Lung (tissue), 17 donors: ENCODE measurements at places on chromosomes 12 and 14.

DNA sequence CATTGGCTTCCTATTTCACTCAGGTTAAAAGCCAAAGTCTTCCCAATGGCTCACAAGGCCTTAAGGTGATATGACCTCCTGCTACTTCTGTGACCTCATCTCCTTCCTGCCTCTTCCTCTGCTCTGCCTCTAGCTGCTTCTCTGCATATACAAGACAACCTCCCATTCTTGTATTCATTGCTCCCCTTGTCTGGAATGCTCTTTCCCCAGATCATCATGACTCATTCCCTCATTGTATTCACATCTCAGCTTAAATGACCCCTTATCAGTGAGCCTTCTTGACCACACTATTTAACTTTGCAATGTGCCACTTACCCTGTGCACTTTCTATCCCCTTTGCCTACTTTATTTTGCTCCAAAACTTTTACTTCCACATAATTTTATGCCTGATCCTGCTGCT, 90.2 kb downstream of the PPP1R12A start:
- H3K27me3 ChIP-seq = no peaks in the 10 kb centered on the region
- no peaks in the 10 kb centered on the region for H3K4me1 ChIP-seq
- H3K27ac ChIP-seq = no peak overlapping the region
- peaks cover 3% of the 10 kb centered on the region for H3K36me3 ChIP-seq
- no peak for DNase-seq

DNA sequence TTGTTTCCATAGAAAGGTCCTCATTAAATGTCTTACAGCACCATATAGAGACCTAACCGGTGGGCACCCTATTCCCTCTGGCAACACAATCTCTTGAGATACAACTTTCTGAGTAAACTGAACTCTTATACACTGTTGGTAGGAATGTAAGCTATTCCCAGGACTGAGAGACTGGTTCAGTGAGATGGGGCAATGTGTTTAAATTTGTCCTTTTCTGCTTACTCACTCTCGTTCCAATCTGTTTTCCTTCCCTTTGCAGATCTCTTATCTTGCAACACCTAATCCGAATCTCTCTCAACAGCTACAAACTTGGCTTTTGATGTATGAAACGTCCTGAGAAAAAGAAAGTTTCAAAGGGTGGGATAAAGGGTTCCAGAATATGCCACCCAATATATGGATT, 26.1 kb upstream of the ETV6 start:
- H3K36me3 ChIP-seq = no peaks in the 10 kb centered on the region
- H3K27ac ChIP-seq = no peak overlapping the region
- H3K4me1 ChIP-seq = peaks cover 18% of the 10 kb centered on the region

DNA sequence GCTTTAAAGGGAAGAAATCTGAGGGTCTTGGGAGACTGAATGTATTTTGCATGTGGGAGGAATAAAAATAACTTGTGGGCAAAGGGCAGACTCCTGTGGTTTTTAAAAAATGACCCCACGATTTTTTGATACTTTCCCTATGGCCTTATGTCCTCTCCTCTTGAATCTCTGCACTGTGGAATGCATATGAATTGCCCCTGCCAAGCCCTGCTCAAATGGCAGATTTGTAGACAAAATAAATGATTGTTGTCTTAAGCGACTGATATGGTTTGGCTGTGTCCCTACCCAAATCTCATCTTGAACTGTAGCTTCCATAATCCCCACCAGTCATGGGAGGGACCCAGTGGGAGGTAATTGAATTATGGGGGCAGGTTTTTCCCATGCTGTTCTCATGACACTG, 223.8 kb downstream of the DACT1 start:
- no peaks in the 10 kb centered on the region for H3K36me3 ChIP-seq
- peaks cover 41% of the 10 kb centered on the region for H3K4me1 ChIP-seq
- H3K27ac ChIP-seq = no peak overlapping the region
- DNase-seq = no peak

DNA sequence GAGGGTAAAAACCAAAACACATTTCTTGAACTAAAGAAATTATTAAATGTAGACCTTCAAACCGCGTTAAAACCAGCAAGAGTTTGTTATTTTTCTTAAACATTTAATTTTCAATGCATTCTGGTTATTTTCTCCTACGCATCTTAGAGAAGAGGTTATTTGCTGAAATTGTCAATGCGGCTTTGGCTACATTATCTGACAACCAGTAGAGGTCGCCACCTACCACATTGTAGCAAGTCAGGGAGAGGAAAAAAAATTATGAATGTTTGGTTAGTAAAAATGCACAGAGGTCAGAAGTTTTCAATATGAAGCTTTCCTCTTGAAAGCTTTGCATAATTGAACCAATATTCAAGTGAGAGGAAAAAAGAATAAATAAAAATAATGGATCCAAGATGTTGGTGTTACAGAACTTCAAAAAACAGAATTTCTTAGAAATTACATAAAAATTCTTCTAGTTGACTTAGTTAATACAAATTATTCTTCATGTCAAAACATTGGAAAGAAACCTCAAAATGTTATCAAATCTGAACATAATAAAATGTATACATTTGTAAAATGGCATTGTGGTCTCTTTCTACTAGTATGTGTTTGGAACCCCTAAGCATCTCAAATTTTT, 159.4 kb upstream of the TMTC2 start:
- DNase-seq = peak; percentile 39
- no peak overlapping the region for H3K27ac ChIP-seq
- H3K27me3 ChIP-seq = no peaks in the 10 kb centered on the region
- H3K4me3 ChIP-seq = no peak overlapping the region

DNA sequence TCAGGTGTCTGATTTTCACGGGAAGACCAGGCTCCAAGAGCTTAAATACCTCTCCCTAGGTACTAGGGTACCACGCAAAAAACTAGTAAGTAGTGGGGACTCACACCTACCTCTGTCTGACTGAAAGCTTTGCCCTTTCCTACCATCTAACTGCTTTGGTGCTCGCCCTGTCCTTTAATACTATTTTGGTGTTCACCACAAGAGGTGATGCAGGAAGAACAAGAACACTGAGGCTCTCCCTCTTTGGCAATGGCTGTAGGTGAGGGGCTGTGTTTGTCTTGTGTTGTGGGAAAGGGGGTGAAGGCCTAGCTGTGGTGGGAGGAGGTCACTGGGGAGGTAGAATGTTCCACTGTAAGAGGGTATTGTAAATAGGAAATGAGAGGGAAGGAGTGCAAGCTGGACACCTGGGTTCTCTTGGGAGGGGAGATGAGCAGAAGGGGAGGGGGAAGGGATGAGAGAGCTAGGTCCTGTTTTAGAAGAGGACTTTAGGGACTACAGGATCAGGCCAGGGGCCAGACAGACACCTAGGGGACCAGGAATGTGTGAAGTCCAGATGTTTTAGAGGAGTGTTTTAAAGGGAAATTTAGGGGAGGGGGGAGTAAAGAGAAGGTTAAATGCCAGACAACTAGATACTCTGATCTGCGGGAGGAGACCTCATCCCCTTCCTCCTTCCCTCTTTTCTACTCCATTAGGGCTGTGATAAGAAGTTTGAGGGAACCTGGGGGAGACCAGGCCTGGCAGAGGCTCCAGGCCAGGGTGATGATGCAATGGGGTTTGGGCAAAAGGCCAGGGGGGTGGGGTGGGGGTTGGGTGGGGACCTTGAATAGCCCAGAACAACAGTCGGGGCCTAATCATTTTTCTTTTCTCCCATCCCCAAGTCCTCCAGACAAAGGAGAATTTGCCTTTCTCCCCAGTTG, 2.1 kb downstream of the ITGA5 start:
- peaks cover 33% of the 10 kb centered on the region for H3K4me1 ChIP-seq
- no peaks in the 10 kb centered on the region for H3K27me3 ChIP-seq
- DNase-seq = no peak
- H3K36me3 ChIP-seq = no peaks in the 10 kb centered on the region

- H3K27me3 ChIP-seq = no peaks in the 10 kb centered on the region
- H3K27ac ChIP-seq = no peak overlapping the region
- no peak for DNase-seq
- H3K4me1 ChIP-seq = peaks cover 6% of the 10 kb centered on the region
Measured at GRCh38 chr14:58746261-58746660, 108.5 kb downstream of the DACT1 start.

DNA sequence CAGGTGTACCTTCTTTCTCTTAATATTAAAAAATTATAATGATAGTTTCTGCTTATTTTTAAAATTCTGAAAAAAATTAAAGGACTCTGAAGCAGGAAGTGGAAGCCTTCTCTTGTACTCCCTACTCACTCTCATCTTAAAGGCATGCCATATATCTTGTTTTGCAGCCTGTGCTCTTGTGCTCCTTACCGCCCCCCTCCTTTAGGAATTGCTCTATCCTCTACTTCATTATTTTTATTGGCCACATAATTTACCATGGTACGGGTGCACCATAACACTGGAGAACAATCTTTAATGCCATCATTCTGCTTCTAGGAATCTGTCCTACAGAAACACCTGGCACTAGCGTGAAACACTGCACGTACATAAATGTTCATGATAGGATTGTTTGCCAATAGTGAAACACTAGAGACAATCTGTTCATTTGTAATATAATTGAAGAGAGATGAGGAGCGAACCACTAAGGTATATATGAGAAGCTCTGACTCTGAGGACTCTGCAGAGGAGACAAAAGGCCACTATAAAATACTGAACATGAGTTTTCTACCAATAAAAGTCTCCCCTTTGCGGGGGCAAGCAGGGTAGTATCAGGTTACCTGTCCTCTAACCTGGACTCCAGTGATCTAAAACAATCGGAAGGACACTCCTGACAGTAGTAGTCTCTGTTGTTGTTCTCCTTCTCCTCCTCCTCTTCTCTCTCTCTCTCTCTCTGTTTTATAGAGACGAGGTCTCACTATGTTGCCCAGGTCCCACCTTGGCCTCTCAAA, 6.3 kb upstream of the NYNRIN start:
- H3K27ac ChIP-seq = no peak overlapping the region
- H3K36me3 ChIP-seq = no peaks in the 10 kb centered on the region
- no peaks in the 10 kb centered on the region for H3K27me3 ChIP-seq
- no peaks in the 10 kb centered on the region for H3K4me1 ChIP-seq
- no peak overlapping the region for H3K4me3 ChIP-seq

DNA sequence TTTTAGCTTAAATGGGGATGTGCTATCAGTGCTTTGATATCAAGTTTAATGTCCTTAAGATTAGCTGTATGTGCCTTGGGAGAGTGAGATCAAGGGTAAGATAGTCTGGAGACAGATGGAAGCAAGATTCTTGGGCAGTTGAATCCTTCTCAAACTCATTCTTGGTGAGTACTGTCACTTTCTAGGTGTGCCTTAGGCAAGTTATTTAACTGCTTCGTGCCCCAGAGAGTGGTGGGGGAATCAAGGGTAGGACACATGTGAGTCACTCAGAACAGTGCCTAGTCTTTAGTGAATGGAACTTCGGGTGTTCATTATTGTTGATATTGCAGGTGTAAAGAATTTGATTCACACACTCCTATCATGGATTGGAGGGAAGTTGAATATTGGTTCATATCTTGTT, 803.7 kb downstream of the DIO2 start:
- H3K27ac ChIP-seq = no peak overlapping the region
- no peak for DNase-seq
- H3K4me3 ChIP-seq = no peak overlapping the region
- H3K36me3 ChIP-seq = no peaks in the 10 kb centered on the region
- no peaks in the 10 kb centered on the region for H3K27me3 ChIP-seq
- no peaks in the 10 kb centered on the region for H3K4me1 ChIP-seq

GRCh38 chr14:100128688-100129087, 30.8 kb downstream of the DEGS2 start:
- H3K4me1 ChIP-seq = no peaks in the 10 kb centered on the region
- no peaks in the 10 kb centered on the region for H3K27me3 ChIP-seq
- H3K36me3 ChIP-seq = no peaks in the 10 kb centered on the region
- DNase-seq = no peak
- H3K4me3 ChIP-seq = no peak overlapping the region

GRCh38 chr14:89794096-89794495, 160.4 kb downstream of the EFCAB11 start:
- H3K4me1 ChIP-seq = no peaks in the 10 kb centered on the region
- H3K36me3 ChIP-seq = no peaks in the 10 kb centered on the region
- H3K27ac ChIP-seq = no peak overlapping the region
- DNase-seq = no peak

- DNase-seq = no peak
- peak overlapping the region; percentile 69 for H3K27ac ChIP-seq
- no peaks in the 10 kb centered on the region for H3K27me3 ChIP-seq
- H3K4me1 ChIP-seq = peaks cover 8% of the 10 kb centered on the region
- H3K4me3 ChIP-seq = no peak overlapping the region
Measured at GRCh38 chr14:93009471-93010129, 86.7 kb downstream of the CHGA start.

DNA sequence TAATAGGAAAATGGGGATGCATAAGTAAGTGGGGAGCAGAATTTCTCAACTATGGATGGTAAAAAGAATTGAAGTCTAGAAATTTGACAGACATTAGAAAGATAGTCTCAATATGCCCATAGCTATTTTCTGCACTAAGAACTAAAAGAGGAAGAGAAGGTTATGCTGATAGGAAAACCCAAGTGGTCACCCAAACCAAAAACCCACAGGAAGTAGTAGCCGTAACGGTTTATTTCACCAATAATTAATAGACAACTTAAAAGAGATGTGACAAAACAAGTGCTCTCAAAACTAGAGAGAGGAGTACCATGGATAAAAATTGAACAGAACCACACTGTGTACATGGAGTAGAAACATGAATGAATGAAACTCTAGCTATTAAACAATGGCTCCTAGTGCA, 295.4 kb downstream of the FSCB start:
- H3K4me1 ChIP-seq = no peaks in the 10 kb centered on the region
- H3K4me3 ChIP-seq = no peak overlapping the region
- H3K27me3 ChIP-seq = no peaks in the 10 kb centered on the region
- no peaks in the 10 kb centered on the region for H3K36me3 ChIP-seq
- no peak for DNase-seq

DNA sequence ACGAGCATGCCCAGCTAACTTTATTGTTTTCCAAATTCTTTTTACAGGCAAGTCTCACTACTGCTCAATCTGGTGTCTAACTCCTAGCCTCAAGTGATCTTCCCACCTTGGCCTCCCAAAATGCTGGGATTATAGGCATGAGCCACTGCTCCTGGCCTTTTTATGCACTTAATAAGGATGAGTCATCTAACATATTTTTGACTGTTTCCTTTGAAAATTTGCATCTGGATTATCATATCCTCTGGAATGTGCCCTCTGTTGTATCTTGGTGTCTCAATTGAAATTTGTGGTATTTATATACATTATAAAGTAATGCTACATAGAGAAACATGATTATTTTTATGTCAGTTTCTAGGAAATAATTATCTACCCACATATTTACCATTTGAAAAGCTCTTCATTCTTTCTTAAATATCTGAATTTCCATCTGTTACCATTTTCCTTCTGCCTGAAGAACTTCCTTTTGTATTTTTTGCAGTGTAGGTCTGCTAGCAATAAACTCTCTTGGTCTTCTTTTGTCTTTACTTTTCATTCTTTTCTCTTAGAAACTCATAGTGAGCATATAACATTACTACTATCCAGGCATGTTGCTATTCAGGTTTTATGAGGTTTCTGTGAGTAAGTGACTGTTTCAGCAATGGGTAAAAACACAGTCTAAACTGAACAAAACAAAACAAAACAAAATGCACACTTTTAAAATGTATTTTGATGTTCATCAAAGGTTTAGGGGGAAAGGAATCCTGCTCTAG, 52.8 kb upstream of the CNOT2 start:
- no peaks in the 10 kb centered on the region for H3K36me3 ChIP-seq
- no peak overlapping the region for H3K27ac ChIP-seq
- no peaks in the 10 kb centered on the region for H3K4me1 ChIP-seq
- no peaks in the 10 kb centered on the region for H3K27me3 ChIP-seq
- DNase-seq = no peak
- H3K4me3 ChIP-seq = no peak overlapping the region

- H3K36me3 ChIP-seq = no peaks in the 10 kb centered on the region
- no peaks in the 10 kb centered on the region for H3K27me3 ChIP-seq
- H3K27ac ChIP-seq = no peak overlapping the region
- no peak overlapping the region for H3K4me3 ChIP-seq
- no peak for DNase-seq
Measured at GRCh38 chr14:71237556-71237955, 330.3 kb downstream of the PCNX1 start.

- H3K4me1 ChIP-seq = no peaks in the 10 kb centered on the region
- H3K27ac ChIP-seq = no peak overlapping the region
- H3K27me3 ChIP-seq = no peaks in the 10 kb centered on the region
- no peaks in the 10 kb centered on the region for H3K36me3 ChIP-seq
Measured at GRCh38 chr12:64568298-64568697, 42.0 kb upstream of the RASSF3 start.
